Stimulated activated CD8-positive, alpha-beta memory T cell treated with anti-CD3 and anti-CD28 coated beads, Interleukin-2, amount 100 ng/mL, for 48 hours (primary cell): ENCODE measurements at places on chromosomes 7 and 10.

- DNase-seq = no peak
Measured at GRCh38 chr7:74306004-74306729, 17.0 kb downstream of the CLIP2 start.

DNA sequence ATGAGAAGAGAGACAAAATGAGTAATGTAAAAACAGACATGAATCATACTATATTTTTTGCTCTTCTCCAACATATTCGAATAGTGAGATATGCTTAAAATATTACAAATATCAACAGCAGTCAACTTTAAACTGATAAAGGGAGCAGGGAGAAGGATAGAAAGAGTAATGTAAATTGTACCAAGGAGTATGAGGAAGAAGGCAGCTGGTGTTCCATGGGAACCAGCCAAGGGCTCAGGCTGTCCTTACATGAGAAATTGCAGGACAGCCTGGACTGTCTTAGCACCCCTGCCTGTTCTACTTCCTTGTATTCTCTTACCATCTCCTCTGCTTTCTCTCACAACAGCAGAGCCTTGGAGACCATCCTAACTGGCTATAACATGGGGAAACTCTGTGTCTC is 128.7 kb downstream of the TSPAN12 start:
- no peak for DNase-seq

- DNase-seq = no peak
Measured at GRCh38 chr10:92173996-92174395, 116.9 kb downstream of the CPEB3 start.

DNA sequence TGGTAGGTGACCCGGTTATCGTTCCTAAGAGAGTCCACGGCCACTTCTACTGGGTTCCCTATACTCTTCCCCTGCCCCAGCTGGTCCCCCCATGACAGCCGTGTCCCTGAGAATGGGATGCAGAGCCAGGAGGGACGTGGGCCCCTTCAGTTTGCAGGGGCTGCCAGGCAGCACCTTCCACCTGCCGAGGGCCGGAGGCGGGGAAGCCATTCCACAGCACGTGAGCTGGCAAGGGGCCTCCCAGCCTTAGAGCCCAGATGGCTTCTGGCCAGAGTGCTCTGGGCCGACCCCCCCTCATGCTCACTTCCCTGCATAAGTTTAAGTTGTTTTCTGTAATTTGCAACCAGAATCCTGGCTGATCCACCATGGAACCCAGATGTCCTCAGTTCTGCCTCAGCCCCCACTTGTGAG is 39.0 kb downstream of the DIP2C start:
- no peak for DNase-seq

GRCh38 chr10:123755061-123755460 is 88.9 kb downstream of the GPR26 start:
- no peak for DNase-seq

GRCh38 chr10:42801135-42801534 is 18.5 kb downstream of the BMS1 start:
- no peak for DNase-seq

- no peak for DNase-seq
Measured at GRCh38 chr10:6164271-6165095, 38.2 kb upstream of the PFKFB3 start.

DNA sequence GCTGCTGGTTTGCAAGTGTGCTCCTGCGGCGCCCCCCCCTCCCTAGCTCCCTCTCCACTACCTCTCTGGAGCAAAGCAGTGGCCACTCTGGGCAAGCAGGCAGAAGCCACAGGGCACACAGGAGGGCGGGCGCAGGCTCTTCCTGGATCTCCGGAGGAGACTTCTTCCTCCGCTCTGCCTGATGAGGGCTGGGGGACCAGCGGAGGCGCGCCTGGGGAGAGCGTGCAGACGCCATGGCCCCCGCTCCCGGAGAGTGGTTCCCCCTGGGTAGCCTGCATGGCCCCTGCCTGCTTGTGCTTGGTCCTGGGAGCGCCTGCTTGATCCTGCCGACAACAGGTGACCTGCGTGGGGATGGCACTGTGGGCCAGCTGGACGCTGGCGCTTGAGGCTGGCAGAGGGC is 29.0 kb downstream of the ANKMY2 start:
- no peak for DNase-seq

DNA sequence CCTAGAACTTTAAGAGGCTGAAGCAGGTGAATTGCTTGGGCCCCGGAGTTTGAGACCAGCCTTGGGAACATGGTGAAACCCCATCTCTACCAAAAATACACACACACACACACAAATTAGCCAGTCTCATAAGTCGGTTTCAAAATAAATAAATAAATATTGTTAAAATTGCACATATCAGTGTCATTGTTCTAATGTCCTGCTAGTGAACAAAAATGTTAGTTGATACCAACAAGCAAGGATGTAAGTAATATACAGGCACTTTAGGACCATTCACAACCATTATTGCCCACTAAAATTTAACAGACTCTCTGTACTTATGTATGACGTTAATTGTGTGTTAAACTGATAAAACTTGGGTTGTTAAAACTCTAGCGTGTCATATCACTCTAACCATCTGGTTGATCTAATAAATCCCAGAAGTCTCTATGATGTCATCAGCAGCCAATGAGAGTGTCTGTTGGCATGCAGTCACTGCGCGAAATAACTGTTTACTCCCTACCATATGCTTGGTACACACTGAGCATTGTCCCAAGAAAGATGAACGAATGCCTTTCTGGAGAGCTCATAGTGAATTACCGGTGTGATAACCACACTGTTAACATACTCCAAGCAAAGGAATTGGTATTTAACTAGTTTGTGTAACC is 30.4 kb upstream of the OTUD1 start:
- no peak for DNase-seq

- DNase-seq = no peak
Measured at GRCh38 chr7:107754642-107755041, 10.7 kb downstream of the CBLL1 start.

GRCh38 chr7:110775046-110775445 is 315.9 kb upstream of the LRRN3 start:
- DNase-seq = no peak

- no peak for DNase-seq
Measured at GRCh38 chr7:46532571-46532970, 611.5 kb upstream of the IGFBP3 start.

- no peak for DNase-seq
Measured at GRCh38 chr7:149409895-149410294, 51.0 kb downstream of the ZNF777 start.
